ENCODE measurements at places on chromosomes 1 and 21.

DNA sequence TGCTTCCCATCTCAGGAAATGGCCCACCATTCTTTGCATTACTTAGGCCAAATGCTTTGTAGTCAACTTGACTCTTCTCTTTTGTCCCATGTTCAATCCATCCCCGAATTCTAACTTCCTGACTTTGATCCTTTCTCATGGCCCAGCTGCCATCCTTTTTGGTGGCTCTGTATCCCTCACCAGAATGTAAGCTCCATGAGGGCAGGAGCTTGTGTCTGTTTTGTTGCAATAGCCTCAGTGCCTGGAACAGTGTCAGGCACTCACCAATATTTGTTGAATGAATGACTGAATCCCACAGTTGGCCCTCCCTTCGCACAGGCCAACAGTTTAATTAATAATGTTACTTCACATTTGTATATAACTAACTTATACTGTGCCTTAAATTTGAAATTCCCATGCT, 3.1 kb upstream of the PARP1 start:
- DNase-seq: no peak

DNA sequence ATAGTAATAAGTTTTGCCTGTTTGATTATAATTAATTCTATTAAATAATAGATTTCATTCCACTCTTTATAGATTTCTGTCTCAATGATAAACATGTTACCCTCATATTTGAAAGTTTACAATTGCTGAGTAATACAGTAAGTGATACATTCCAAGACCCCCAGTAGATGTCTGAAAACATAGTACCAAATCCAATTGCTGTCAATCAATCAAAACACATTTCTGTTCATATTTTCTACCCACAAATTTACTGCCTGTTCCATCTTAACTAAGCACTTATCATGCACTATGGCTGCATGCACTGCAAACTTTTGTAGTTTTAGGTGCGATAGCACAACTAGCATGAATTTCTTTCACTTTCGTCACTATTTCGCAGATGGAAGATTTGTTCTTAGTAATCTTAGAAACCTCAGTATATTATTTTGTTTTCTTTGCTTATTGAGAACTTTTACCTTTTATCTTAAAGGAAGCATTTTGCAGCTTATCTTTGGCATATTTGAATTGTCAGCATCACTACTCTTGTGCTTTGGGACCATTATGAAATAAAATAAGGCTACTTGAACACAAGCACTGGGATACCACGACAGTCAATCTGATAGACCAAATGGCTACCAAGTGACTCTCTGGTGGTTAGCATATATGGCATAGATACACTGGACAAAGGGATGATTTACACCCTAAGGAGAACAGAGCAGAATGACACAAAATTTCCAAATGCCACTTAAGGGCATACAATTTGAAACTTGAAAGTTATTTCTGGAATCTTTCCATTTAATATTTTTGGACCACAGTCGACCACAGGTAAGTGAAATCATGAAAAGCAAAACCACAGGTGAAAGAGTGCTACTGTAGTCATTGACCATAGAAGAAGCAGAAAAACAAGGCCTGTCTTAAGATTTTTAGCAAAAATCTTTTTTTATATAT, 67.6 kb downstream of the RGS13 start:
- no peak for DNase-seq

DNA sequence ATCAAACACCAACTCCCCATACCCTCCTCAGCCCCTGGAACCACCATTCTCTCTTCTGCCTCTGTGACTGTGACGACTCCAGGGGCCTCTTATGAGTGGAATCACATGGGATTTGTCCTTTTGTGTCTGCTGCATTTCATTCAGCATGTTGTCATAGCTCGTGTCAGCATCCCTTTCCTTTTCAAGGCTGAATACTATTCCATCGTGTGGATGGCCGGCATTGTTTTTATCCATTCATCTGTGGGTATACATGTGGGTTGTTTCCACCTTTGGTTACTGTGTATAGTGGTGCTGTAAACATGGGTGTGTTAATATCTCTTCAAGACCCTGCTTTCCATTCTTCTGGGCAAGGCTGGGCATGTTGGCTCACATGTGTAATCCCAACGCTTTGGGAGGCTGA, 17.1 kb upstream of the OBSCN start:
- DNase-seq: no peak

DNA sequence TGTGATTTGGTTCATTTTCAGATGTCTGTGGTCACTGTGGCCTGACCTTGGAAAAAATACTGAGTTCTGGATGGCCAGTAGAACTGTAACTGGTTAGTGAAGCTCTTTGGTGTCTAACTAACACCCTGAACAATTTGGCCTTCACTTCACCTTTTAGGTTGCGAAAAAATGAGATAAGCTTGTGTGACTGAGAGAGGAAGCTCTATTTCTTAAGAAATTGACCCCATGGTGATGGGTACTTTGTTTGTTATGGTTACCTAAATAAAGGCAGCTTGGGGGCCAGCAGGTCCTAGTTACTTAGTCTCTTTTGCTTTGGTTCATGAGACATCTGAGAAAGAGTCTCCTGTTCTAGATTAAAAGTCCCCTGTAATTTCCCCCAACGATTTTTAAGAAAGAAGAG, 181.6 kb downstream of the ZNF326 start:
- no peak for DNase-seq

DNA sequence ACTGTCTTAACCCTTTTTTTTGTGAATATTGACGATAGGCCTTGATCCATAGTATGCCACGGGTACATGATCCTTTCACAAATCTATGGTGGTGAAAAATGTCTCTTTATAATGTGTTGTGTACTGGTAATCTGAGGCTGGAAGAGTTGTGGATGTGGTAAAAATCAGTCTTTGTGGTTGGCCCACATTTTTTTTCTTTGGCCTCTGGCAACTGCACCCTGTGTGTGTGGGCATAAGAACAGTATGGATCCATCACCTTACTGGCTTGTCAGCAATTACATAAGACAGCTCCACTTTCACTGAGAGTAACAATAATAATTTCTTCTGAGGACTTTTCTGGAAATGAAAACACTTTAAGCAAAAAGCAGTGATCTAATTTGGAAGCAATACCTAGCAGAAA, 101.6 kb downstream of the GABPA start:
- DNase-seq: no peak

Data from nephron progenitor cell (in vitro differentiated cells).